ENCODE measurements at places on chromosomes 6 and 20.
A peak's percentile ranks its signal among the peaks of the same experiment; 100 is the strongest.

DNA sequence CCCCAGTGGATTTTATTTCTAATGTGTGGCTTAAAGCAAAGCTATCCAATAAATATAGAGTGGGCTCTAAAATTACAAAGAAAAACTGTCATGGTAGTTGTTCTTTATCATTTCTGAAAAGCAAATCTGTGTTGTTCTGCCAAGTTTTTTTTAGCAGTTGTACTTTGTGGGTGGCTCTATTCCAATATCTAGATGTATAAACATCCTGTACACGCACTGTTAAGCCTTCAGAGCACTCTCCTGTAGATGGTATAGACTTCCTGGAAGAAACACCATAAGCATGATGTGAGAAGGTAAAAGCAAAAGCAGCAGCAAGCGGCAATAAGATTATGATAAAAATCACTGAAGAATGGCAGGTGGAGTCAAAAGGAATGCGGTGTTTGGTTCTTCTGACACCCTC is 21.5 kb upstream of the TMEM30A start:
- DNase-seq, result no peak

GRCh38 chr6:123240626-123241025 is 244.6 kb downstream of the CLVS2 start:
- DNase-seq, result no peak

DNA sequence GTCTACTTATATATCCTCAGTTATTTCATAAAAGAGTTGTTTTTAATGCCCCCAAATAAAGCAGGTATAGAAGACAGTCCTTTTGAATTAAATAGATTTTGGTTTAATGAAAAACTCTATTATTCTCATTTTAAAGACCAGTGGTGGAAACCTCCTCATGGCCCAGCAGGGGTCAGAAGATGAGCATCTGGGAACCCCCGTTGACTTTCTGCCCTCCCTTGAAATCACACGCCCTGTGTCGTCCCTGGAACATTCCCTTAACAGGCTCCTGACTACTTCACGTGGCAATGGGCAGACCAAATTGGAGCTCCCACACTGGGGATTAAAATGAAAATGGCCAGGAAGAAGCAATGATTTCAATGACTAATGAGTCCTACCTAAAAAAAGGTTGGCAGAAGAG is 220.9 kb downstream of the KIF16B start:
- DNase-seq, result no peak

GRCh38 chr6:87656857-87657256 is 45.2 kb downstream of the AKIRIN2 start:
- no peak for DNase-seq

DNA sequence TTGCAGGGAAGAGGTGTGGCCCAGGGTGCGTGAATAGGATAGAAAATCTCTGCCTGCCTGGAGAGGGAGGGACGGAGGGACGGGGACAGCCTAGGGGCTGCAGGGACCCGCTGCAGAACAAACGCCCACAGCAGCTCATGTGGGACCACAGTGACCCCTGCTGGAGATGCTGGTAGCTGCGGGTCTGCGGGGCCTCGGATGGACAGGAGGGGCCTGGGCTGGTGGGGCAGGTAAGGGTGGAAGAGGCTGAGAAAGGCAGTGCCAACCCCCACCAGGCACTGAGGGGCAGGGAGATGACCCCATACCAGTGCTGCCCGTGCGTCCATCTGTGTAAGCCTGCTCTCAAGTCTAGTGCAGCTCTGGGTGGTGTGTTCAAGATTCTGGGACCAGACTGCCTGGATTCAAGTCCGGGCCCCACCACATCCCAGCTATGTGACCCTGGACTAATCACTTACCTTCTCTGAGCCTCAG is 39.4 kb downstream of the KIAA1755 start:
- peak; percentile 57 for DNase-seq

GRCh38 chr6:164108092-164108491 is 693.6 kb downstream of the QKI start:
- DNase-seq, result no peak

DNA sequence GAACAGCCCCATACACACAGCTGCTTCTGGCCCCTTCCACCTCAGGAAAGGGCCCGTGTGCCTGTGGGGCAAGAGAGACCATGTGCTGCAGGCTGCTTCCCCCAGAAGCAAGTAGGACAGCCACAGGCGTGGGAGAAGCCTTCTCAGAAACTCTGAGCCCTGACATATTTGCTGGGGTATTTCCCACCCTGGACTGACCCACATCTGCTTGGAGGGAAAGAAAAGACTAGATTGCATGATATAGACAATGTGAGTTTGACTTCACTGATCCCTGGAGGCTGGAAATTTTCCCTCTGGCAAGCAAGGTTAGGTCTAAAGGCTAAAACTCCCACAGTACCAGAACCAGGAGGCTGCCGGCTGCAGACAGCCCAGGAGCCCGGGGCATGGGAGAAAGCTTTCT is 213.3 kb upstream of the SSTR4 start:
- DNase-seq, result no peak

DNA sequence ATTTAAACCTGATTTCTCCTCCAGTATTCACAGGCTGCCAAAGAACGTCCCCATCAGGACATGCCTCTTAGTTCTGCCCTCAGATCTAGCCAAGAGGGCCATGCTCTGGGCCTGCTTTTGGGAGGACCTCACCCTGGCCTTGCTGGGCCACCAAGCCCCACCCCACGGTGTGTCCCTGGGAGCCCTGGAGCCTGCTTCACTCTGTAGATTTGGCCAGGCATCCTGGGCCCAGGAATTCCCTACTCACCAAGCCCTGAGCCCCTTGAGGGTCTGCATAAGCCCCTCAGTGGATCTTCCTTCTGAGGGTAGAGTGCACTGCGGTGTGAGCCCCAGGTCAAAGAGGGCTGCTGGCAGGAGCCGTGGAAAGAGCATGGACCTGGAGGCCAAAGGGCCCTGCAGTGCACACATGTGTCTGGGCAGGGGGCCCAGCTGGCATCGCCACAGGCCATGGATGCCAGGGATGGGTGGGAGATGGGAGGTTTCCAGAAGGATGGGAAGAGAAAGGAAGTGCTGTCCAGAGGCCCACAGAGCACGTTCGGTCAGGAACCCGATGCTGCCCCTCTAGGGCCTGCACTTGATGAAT is 98.0 kb downstream of the DACT2 start:
- no peak for DNase-seq

- no peak for DNase-seq
Measured at GRCh38 chr6:6495851-6496250, 92.7 kb upstream of the LY86 start.

- no peak for DNase-seq
Measured at GRCh38 chr6:160355001-160355400, 6.8 kb downstream of the SLC22A3 start.

- DNase-seq, result no peak
Measured at GRCh38 chr6:71383901-71384489, 95.4 kb downstream of the OGFRL1 start.

DNA sequence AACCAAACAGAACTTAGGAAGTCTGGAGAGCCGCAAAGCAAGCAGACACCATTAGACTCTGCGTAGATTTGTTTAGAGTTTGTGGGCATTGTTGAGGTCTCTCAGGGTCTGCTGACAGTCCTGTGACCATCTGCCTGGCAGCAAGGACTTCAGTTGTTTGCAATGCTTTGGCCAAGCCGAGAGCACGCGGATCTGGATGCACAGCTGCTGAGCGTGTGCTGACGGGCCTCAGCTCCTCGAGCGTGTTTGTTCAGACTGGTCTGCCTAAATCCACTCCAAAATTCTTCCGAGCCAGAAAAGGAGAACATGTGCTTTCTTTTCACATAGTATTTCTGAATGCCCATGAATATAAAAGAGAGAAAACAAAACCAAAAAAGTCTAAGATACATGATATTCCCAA is 159.0 kb downstream of the ZNF217 start:
- no peak for DNase-seq

GRCh38 chr20:32496811-32497533 is 88.2 kb downstream of the NOL4L start:
- no peak for DNase-seq

DNA sequence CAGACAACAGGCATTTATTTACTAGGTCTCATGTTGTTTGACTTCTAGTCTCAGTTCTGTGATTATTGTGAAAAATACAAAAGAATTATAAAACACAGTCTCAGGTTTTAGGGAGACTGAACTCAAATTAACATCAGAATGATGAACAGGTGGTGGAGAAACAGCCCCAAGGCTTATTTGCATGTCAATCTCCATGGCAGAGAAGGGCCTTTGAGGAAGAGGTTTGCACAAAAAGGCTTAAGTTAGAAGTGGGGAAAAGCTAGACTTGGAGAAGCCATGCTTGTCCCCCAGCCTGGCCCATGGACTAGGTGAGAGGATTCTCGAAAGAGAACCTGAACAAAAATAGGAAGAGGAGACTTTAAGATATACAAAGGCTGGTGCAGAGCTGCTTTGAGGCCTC is 183.3 kb downstream of the EDN1 start:
- DNase-seq, result no peak

DNA sequence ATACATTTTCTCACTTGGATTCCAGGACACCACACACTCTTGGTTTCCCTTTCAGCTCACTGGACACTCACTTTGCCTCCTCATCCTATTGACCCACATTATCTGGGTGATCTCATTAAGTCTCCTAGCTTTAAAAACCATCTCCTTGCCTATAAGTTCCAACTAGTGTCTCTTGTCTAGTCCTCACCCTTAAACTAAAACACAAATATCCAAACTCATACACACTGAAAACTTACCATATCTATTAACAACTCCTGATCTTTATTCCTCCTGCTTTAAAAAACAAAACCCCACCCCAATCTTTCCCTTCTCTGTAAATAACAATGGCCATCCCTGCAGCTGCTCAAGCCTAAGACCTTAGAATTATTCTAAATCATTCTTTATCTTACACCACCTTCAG is 3.5 kb upstream of the SMIM28 start:
- no peak for DNase-seq

GRCh38 chr20:10848810-10849370 is 175.1 kb upstream of the JAG1 start:
- DNase-seq, result no peak

GRCh38 chr20:21430020-21430419 is 32.7 kb upstream of the NKX2-4 start:
- DNase-seq, result no peak

GRCh38 chr20:7585126-7585679 is 355.1 kb downstream of the HAO1 start:
- no peak for DNase-seq

DNA sequence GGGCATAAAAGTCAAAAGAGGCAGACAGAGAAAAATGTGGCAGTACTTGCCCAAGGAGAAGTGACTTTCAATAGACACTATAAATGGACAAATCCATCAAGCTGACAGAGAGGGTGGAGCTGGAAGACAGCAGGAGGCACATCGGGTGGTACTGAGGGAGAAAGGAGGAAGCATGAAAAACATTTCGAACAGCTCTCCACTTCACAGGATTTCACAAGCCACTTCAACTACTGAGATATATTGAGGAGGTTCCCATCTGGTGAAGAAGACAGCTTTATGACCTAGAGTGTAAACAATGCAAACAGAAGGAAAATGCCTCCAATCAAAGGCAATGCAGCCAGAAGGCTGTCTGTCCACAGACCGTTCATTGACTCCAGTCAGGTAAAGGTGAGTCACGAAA is 259.4 kb upstream of the ECI2 start:
- DNase-seq, result no peak
